ENCODE measurements at places on chromosomes 7 and 10.

- no peak for DNase-seq
Measured at GRCh38 chr10:88962336-88962735, 9.8 kb upstream of the ACTA2 start.

- no peak for DNase-seq
Measured at GRCh38 chr7:81769891-81770727, at the start of gene HGF. Gene HGF (minus strand): TSS chr7:81770047. CDS start chr7:81769971, 76 bp downstream.

DNA sequence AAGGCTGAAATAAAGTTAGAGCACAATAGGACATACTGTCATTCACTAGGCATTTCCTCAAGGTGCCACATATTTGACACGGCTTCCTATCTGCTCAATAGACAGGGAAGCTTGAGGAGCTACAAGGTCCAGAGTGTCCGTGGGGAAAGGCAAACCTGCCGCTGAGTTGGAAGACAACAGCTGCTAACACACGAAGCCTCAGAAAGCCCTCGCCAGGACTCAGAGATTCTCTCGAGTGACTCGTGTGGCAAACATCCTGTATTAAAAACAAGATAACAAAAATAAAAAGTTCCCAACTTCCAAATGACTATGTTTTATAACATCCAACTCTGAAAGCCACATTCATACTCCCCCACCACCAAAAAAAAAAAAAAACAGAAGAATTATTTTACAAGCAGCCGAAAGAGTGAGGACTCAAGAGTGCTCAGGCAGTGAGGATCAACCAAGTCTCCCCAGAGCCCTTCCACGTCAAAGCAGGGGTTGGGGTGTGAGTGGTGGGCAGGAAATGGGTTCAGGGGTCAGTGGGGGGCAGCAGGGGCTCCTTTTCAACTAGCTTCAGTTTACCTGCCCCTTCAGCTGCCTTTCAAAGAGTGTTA lies 67.6 kb downstream of the STK17A start:
- DNase-seq: peak; percentile 43

GRCh38 chr7:130433301-130433700 lies 7.5 kb downstream of the CEP41 start:
- DNase-seq: no peak

- no peak for DNase-seq
Measured at GRCh38 chr7:47466832-47467231, 115.1 kb downstream of the TNS3 start.

- DNase-seq: peak; percentile 27
Measured at GRCh38 chr10:119652361-119652730, 1.2 kb downstream of the BAG3 start.

GRCh38 chr10:22315455-22316285 lies 518 bp upstream of the COMMD3 start:
- DNase-seq: no peak

DNA sequence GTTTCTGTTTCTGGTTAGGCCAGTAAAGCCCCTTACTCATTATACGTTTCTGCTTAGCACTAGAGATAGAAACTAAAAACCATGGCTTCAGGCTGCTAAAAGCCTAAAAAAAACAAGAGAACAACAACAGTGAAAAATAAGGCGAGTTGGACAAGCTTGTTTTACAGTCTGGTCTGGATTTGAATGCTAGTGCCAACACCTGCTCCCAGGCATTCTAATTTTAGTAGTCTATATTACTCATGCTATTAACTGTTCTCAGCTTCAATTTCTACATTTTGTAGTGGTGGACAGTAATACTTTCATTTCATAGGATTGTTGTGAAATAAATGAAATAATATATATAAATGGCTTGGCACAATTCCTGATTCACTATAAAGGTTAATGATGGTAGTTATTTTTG lies 108.5 kb downstream of the HBP1 start:
- DNase-seq: no peak

- no peak for DNase-seq
Measured at GRCh38 chr10:644076-644942, 45.2 kb downstream of the DIP2C start.

GRCh38 chr7:95472581-95473161 lies 13.1 kb upstream of the ASB4 start:
- no peak for DNase-seq

DNA sequence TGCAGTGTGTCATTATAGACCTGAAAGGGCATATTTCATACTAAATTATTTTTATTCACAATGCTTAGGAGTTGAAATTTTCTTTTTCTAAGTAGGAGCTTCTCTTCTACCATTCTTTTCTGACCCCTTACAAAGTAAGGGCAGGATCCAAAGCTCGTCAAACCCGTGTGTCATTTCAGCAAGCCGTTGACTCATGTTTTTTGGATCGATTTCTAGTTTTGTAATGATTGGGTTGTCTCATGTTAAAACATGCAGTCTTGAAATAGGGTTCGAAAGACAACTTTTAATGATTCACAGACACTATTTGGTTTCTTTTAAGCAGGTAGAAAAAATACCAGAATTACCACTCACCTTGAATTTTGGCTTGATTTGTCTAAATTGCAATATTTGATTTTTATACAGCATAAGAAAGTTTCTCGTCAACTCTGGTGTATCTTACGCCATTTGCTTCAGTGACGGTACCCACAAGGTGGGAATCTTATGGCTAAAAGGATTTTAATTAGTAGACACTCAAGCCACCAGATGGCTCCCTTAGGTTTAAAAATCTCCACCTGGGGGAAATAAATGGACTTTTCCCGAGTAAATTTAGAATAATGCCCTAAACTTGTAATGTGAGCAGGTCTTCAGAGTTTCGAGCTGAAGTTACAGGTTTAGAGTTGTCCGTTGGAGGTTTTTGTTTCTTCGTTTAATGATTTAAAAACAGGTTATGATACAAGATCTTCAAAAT lies 283.4 kb downstream of the CCDC3 start:
- DNase-seq: peak; percentile 28

GRCh38 chr10:96716390-96716789 lies 3.9 kb downstream of the PIK3AP1 start:
- DNase-seq: no peak

DNA sequence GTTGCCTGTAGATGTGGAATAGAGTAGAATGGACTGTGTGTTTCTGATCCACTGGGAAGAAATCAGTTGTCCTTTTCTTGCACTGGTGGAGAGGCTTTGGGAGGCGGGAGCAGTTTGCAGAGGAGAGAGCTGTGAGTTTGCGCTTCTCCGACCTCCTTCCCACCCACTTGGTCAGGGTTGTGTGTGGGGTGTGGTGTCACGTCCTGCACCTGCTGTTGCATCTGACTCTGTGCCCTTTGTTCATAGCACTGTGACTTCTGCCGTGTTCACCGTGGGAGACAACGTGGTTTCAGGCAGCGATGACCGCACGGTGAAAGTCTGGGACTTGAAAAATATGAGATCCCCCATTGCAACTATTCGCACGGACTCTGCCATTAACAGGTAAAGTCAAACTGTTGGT lies 67.8 kb downstream of the WDR37 start:
- DNase-seq: no peak

DNA sequence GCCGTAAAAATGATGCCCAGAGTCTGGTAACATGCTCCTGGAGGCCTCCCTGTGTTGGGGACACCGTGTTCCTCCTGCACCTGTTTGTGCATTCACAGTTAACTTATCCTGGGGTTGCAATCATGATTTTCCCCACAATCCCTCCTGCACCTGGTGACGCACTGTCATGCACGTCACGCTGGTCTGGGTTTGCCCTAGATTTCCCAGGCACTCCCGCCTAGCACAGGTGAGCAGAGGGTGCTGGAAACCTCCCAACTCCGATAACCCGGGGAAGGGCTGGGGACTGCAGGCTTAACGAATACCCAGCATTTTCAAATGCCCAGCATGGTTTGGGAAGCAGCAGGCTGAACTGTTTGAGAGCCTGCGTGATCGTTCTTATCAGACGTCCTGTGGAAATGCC lies 427.1 kb downstream of the TCERG1L start:
- no peak for DNase-seq

DNA sequence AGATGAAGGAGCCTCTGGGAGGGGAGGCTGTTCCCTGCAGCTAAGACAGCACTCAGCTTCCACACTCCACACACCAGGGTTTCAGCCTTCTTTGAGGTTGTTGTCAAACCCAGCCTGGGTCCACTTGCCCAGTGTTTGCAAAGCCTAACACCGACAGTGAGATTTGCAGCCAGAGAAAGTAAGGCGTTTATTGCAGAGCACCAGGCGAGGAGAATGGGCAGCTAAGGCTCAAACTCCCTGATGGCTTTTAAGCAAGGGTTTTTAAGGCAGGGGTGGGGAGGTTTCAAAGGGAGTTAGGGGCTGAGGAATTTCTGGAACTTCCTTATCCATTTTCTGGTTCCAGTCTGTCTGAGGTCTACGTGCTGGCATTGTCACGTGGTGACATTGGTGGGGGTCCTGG lies 4.7 kb upstream of the ZNF775 start:
- DNase-seq: no peak

GRCh38 chr10:124299696-124300095 lies 119.0 kb downstream of the OAT start:
- no peak for DNase-seq

GRCh38 chr7:152894295-152895170 lies 135.0 kb downstream of the ACTR3B start:
- peak; percentile 24 for DNase-seq

GRCh38 chr7:4742852-4743251 lies 32.6 kb upstream of the AP5Z1 start:
- DNase-seq: no peak

DNA sequence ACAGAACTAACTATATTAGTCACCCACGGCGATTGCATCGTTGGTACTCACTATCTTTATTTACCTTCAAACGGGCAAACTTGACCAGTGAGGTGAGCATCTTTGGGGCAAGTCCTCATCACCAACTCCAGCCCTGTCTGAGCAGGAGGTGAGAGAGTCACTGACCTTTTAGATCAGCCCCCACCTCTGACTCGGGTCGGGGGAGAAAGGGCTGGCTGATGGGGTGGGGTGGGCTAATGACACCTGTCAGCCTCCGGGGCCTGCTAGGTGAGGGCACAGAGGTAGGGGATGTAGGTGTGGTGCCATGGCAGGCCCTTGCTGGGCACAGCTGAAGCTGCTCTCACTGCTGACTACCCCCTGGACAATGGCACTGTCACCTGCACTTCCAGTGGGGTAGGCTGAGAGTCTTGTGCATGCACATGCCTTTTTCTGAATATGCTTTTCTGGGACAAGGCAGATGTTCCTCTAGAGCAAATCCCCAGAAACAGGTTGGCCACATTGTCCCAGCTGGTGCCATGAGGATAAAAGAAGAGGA lies 359.5 kb upstream of the MKI67 start:
- DNase-seq: no peak

DNA sequence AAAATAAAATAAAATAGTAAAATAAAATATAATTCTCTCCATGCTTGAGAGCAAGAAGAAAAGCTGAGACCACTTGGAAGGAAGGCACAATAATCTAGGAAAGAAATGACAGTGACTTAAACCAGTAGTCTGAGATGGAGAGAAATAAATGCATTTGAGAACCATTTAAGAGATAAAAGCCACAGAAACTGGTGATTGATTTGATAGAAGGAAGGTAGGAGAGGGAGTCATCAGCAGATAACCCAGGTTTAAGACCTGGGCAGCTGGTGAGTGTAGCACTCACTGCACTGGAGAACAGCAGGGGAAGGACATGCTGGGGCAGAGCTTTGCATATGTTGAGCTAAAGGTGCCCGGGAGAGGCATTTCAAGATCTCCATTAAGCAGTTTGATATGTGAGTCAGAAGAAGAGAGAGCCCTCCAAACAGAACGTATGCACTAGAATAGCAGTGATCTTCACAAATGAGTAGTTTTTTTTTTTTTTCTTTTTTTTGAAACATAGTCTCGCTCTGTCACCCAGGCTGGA lies 268.0 kb downstream of the DYNC1I1 start:
- no peak for DNase-seq

- no peak for DNase-seq
Measured at GRCh38 chr10:86285136-86285790, 81.3 kb downstream of the GRID1 start.

DNA sequence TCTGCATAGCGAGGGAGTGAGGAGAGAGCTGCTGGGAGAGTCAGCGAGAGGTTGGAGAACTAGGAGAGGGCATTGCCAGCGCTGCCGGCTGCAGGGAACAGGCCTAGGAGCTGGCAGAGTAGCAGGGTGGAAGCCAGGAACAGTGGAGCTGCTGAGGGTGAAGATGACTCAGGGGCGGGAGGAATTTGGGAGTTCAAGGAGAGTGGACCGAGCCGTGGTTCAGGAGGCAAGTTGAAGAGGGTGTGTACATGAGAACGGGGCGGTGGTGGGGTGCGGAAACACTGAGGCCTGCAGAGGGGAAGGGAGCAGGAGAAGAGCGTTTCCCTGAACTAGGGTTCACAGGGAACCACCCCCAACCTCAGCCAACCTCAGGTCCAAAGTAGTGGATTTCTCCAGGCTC lies 31.5 kb downstream of the HIF1AN start:
- no peak for DNase-seq

DNA sequence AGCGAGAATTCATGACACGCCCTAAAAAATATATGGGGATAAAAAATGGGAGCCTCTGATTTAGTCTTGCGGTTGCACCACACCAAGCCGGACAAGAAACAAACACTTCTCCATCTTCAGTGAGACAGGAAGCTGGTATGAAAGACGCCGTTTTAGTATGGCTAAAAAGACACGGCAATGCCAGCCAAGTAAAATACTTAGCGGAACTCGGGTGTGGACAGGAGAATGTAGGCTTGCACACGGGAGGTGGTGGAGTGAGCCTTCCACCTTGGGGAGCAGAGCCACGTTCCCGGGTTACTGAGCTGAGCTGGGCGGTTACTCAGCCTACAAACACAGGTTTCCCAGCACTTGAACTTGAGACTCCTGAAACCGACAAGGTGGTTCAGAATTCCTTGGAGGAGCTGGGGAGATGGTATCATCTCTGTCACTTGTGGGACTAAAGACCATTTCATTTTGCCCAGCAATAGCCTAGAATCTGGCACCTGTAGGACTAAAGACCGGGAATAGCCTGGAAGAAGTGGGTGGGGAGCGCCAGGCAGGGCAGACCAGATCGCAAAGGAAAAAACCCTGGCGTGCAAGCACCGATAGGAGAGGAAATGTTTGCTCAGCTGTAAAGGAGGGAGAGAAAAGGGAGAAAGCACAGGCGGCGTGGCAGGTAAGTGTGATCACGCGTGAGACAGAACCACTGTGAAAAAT lies 34.8 kb upstream of the SEPHS1 start:
- no peak for DNase-seq

GRCh38 chr10:96747734-96748550 lies 27.6 kb upstream of the PIK3AP1 start:
- DNase-seq: peak; percentile 26

DNA sequence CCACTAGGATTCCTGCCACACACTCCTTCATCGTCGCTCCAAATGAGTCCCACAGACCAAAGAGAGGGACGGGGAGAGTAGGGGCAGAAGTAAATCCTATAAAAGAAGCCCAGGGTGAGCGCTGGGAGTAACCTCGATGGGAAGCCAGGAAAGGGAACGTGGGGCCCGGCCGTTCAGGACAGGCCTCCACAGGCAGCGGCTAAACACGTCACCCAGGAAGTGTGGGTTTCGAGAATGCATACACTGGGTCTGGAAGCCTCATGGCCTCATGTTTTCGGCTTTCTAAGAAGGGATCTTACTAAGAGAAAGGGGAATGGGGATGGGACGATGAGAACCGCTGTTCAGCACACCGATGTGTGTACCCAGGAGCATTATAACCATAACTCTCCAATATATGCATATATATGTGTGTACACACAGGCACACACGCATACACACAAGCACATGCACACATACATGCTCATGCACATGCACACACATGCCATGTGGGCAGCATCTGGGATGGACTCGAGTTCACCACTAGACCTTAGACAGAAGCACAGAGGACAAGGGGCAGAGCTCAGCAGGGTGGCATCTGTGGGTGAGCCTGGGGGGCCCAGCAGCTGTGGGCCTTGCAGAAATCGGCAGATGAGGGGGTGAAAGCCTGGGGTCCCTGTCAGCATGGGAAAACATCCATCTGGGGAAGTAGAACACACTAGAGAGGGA lies 14.8 kb upstream of the CNPY1 start:
- no peak for DNase-seq

Measured in activated CD4-positive, alpha-beta memory T cell treated with anti-CD3 and anti-CD28 coated beads for 36 hours (primary cell).